ENCODE measurements at places on chromosomes 16 and 17.

DNA sequence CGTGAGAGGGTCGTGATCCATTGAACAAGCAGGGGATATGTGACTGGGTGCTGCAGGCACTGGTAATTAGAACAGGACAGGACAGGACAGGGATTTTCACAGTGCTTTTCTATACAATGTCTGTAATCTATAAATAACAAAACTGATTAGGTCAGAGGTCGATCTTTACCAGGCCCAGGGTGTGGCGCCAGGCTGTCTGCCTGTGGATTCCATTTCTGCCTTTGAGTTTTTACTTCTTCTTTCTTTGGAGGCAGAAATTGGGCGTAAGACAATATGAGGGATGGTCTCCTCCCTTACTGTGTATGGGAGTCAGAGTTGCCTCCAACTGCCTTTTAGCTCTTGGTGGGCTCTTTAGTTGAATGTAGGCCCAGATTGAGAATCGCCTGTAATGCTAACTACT lies 1.5 kb upstream of the ZNF764 start:
- no peak for DNase-seq

- DNase-seq = peak; percentile 87
These were observed 5.5 kb upstream of the KIF22 start for GRCh38 chr16:29784901-29785500.

DNA sequence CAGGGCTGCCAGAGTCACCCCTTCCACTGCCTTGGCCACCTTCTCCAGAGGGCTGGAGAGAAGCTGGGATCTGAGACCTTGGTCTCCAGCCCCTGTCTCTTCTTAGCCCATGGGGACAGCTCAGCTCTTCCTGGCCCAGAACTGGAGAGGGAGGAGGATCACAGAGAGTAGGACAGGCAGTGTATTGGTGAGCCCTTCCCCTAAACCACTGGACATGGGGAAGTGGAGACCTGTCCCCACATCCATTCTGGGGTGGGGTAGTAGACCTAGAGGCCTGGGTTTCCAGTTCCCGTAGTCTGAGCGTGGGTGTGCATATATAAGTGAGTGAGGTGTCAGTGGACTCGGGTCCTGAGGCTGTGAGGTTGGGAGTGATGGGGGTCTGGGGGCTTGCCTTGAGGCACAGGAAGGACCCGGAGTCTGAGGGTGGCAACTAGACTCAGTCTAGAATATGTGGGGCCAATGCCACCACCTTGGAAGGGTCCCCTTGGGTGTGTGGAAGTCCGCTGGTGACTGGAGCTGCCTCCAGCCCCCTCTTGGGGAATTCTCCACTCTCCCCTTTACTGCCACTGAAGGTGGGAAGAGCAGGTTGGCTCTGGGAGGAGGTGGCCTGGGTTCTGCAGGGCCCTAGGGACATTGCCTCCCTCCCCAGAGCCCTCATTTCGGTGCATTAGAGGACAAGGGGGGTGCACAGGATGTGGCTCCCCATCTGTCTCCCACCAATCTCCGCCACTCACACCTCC lies 19.9 kb downstream of the GJD3 start:
- no peak for DNase-seq

- no peak for DNase-seq
These were observed 2.0 kb upstream of the MAPK3 start for GRCh38 chr16:30124985-30125379.

GRCh38 chr17:36682773-36683172 lies 81.4 kb downstream of the MRM1 start:
- no peak for DNase-seq

DNA sequence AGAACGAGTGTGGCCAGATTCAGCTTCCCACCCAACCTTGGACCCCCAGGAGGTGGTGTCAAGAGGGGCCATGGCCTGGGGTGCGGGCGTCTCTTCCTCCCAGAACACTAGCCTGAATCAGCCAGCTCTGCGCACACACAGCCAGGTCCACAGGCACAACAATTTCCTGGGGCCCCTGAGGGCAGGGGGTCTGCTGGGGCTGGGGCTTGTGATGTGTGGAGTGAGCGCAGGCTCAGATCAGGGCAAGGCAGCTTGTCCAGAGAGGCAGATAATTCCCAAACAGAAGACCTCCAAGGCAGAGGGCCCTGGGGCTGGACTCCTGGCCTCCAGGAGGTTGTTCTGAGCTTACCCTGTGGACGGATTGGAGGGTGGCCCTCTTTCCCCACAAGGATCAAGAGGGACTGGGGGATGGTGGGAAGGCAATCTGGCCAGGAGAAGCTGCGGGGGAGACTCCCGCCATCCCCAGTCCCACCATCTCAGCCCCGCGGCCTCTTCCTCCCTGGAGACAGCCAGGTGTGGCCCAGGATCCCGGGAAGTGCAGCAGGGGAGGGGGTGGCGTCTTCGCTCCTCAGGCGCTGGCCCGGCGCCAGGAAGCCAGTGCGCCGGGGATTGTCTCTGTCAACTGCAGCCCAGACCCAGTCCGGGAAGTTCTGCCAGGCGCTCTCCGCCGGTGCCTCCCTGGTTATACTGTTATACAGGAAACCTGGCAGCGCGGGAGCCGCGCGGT lies 52.0 kb upstream of the AMZ2 start:
- DNase-seq = peak; percentile 59

DNA sequence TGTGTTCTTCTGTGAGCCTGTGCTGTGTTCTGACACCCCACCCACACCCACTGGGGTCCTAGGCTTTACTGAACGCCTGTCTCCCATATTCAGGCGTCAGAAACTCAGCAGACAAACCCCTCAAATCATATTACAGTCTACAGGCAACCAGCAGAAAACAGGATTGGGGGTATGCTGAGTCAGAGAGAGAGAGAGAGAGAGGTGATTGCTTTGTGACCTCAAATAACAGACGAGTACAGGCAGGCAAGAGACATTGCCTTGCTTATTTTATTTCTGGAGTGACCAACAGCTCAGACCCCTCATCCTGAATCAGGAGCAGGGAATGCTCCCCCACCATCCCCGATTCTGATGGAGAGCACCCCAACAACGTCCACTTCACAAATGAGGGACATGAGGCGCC lies 473.9 kb downstream of the PMP22 start:
- no peak for DNase-seq

DNA sequence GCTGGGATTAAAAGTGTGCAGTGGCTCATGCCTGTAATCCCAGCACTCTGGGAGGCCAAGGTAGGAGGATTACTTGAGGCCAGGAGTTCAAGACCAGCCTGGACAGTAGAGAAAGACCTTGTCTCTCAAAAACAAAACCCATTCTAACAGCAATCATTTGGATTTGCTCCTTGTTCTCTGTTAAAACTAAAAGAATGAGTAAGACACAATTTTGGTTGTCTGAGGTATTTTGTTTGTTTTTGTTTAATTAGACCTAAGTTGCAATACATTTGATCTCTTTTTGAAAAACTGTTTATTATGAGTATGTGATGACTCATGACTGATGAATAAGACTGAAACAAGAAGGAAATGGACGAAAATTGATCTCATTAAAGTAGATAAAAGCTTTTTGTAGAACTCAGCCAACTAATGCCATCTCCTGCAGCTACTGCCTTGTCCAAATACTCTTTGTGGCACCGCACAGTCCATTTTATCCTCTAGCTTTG lies 29.0 kb downstream of the GLG1 start:
- no peak for DNase-seq

GRCh38 chr17:82327289-82327688 lies 6.3 kb downstream of the SECTM1 start:
- DNase-seq = no peak

- no peak for DNase-seq
These were observed 24.4 kb downstream of the NAA60 start for GRCh38 chr16:3467921-3468320.

GRCh38 chr16:4179020-4179419 lies 62.8 kb upstream of the ADCY9 start:
- DNase-seq = peak; percentile 55

DNA sequence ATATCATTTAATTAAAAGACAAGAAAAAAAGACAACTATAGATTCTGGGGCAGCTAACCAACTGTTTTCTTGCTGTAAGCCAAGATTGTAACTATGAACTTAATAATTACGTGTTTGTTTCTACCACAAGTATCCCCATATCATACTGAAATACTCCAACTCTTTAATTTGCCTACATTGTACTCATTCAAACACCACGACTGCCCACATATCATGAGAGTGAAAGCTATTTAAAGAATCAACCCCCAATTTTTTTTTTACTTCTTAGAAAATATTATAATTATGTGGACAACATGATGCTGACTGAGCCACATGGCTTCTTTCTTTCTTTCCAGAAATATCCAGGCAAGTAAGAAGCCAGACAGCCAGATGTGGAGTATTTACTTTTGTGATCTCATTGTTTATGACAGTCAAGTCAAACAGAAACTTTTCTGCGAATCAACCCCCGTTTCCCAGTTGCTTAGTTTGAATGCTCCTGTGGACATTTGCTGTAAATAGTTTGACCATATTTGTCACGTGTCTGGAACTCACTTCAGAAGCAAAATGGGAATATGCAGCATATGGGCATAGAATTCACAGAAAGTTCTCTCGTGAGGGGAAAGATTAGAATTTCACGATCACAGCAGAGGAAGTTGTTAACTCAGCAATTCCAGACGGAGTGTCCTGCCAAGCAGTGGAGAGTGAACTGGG lies 126.8 kb upstream of the PSMD7 start:
- DNase-seq = no peak

DNA sequence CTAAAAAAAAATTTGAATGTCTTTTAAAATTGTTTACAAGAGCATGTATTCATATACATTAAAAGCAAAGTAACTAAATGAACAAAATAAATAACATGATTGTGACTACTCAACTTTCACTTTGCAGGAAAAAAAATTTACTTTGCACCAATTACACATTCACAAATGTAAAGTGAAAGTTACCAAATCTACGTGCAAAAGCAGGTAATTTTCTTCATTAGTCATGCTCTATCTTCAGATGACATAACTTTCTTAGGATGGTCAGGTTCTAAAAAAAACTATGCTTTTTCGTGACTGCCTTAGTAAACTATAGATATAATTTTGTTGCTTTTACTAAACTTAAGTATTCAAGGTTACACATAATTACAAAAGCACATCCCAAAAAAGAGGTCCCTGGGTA lies 17.0 kb upstream of the ABCA10 start:
- DNase-seq = no peak

GRCh38 chr17:37650419-37651003 lies 7.3 kb upstream of the DDX52 start:
- DNase-seq = no peak

DNA sequence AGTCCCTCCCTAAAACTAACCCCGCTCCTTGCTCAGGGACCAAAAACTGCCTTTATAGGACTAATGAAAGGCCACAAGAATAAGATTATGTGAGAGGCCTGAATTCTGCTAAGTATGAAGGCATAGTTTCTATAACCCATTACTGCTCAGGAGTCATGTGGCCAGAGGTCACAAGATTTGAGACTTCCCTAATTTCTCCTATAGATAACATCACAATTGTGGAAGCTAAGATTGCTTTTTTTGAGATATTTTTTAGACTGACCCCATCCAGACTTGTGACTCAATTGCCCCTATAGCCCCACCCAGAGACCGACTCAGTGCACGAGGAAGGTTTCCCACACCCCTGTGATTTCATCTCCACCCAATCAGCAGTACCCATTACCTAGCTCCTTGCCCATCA lies 504.1 kb upstream of the GOT2 start:
- no peak for DNase-seq

- DNase-seq = no peak
These were observed 1.4 kb downstream of the KIAA0753 start for GRCh38 chr17:6639014-6639585.

DNA sequence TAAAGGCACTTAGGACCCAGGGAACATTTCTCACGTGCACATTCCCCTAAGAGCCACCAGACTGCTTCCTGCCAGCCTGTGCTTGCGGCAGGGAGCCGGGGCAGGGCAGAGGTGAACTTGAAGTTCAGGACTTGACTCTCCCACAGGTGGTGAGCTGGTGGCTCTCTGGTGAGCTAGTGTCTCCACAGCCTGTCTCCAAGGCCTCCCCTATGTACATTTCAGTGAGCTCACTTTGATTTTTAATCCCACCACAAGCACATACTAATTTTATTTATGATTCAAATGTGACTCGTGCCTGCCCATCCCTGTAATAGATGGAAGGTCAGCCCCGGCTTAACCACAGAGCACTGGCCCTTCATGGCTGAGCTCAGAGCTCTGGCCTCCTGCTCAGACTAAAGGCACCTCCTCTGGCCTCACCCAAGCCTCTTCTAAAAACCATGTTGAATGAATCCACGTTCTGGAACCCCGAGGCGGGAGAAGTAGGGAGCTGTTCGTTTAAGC lies 9.2 kb downstream of the SNN start:
- DNase-seq = no peak

GRCh38 chr17:45227101-45227925 lies 5.6 kb downstream of the FMNL1 start:
- DNase-seq = peak; percentile 56

DNA sequence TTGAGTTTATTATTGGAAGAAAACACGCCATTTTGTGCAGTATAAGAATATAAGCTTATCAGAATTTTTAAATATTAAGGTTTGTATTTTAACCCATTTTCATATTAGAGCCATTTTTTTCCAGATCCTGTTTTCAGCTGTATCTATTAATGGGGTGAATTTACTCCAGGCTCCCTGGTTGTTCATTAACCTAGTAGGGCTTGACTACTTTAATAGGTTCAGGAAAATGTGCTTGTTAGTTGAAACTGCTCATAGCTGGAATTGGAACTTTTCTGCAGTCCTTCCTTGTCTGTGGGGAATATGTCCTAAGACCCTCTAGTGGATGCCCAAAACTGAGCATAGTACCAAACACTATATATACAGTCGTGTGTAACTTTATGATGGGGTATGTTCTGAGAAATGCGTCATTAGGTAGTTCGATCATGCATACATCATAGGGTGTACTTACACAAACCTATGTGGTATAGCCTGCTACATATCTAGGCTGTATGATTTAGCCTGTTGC lies 28.0 kb downstream of the NFAT5 start:
- no peak for DNase-seq

Data from Right ventricle myocardium superior (tissue), 1 donor.